ENCODE measurements at places on chromosomes 12 and 14.

- H3K27ac ChIP-seq, result peak overlapping the region; percentile 95
- H3K27me3 ChIP-seq, result peaks cover 15% of the 10 kb centered on the region
- H3K4me3 ChIP-seq, result peak overlapping the region; percentile 93
These were observed 28.8 kb downstream of the HOXC4 start for GRCh38 chr12:54082397-54082892.

GRCh38 chr12:4439736-4440135 lies 5.9 kb downstream of the FGF6 start:
- peaks cover 69% of the 10 kb centered on the region for H3K27me3 ChIP-seq
- no peaks in the 10 kb centered on the region for H3K36me3 ChIP-seq
- peaks cover 12% of the 10 kb centered on the region for H3K4me1 ChIP-seq
- H3K27ac ChIP-seq, result no peak overlapping the region
- H3K4me3 ChIP-seq, result no peak overlapping the region

DNA sequence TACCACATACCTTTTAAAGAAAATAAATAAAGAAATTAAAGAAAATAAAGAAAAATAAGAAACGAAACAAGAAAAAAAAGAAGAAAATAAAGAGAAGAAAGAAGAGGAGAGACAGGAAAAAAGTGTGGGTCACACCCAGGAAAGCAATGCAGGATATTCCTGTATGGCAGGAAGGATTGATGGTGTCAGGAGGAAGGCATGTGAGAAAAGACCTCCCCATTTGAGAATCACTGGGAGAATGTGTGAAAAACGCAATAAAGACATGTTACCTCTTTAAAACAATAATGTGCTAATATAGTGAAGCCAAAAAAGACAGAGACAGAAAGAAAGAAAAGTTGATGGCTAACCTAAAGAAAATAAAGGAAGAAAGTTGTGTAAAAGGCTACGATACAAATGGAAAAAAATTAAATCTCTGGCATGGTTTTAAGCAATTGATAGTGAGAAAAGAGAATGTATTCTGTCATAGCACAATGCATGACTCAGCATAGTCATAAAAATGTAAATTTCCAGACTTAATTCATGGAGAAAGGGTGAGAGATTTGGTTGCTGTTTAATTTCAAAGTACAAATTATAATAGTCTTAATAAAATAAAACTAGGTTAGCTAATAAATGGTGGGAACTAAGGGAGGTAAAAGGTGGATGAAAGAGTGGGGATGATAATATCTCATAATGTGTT lies 24.3 kb upstream of the FOXG1 start:
- no peak for DNase-seq
- no peaks in the 10 kb centered on the region for H3K4me1 ChIP-seq
- peaks cover 5% of the 10 kb centered on the region for H3K27me3 ChIP-seq

GRCh38 chr12:90098132-90098779 lies 389.6 kb upstream of the ATP2B1 start:
- H3K27me3 ChIP-seq, result peaks cover 2% of the 10 kb centered on the region
- peaks cover 26% of the 10 kb centered on the region for H3K4me1 ChIP-seq
- H3K36me3 ChIP-seq, result no peaks in the 10 kb centered on the region

GRCh38 chr12:132618683-132619043 lies at the start of gene P2RX2:
TSS of gene P2RX2 (plus strand) at chr12:132618776. CDS start at chr12:132618817, 41 bp downstream.
- H3K36me3 ChIP-seq, result peaks cover 7% of the 10 kb centered on the region
- peaks cover 24% of the 10 kb centered on the region for H3K4me1 ChIP-seq
- peak; percentile 69 for DNase-seq
- H3K27me3 ChIP-seq, result peaks cover 35% of the 10 kb centered on the region

GRCh38 chr12:7092229-7092985 lies at the start of gene C1R:
TSS of gene C1R (minus strand) at chr12:7092445. CDS start at chr12:7092388, 57 bp downstream.
- peak within 1 kb of the TSS; percentile 83 for H3K4me3 ChIP-seq
- H3K4me1 ChIP-seq, result peaks cover 10% of the 10 kb centered on the region
- H3K27me3 ChIP-seq, result peaks cover 23% of the 10 kb centered on the region
- H3K27ac ChIP-seq, result peak within 1 kb of the TSS; percentile 80

All from type B pancreatic cell (in vitro differentiated cells).